HL-60 (cell line): ENCODE measurements at places on chromosomes 11 and 22.

DNA sequence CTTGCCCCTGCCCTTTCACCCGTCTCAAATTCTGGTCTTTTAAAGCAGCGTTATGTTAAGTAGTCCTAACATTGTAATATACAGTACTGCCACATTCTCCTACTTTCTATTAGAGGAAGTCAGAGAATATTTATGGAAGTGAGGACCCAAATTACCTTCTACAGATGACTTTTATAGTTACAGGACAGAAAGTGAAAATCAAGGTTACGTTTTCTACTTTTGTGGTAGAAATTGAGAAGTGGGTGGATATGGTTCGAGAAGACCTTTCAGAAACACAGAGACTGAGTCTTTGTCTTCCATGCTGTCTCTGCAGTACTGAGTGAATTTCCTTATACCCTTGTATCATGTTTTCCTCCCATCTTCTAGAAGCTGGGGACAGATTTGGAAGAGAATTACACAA, 17.1 kb downstream of the SC5D start:
- DNase-seq, result no peak

DNA sequence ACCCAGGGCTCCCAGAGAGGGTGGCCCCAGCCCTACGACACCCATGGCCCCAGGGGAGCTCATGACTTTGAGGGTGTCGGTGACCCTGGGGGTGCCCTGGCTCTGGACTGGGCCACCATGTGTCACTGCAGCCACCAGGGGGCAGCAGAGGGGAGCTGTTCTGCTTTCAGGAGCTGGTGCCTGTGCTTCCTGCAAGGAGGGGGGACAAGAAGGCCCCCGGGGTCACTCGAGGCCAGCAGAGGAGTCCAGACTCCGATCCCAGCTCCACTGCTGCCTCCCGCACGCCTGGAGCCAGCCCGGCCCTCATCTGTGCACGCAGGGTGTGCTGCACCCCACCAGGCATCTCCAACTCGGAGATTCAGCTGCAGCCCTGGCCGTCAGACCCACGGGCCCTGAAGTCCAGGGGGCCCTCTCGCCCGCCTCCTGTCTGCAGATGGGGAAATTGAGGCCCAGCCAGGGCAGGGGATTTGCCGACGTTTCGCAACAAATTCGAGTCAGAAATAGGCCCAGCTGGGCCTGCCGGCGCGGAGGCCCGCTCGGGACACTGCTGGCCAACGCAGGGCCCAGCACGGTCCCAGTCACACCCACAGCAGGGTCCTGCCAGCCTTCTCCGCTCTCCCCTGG, 29.5 kb upstream of the WNT7B start:
- DNase-seq, result peak; percentile 83

DNA sequence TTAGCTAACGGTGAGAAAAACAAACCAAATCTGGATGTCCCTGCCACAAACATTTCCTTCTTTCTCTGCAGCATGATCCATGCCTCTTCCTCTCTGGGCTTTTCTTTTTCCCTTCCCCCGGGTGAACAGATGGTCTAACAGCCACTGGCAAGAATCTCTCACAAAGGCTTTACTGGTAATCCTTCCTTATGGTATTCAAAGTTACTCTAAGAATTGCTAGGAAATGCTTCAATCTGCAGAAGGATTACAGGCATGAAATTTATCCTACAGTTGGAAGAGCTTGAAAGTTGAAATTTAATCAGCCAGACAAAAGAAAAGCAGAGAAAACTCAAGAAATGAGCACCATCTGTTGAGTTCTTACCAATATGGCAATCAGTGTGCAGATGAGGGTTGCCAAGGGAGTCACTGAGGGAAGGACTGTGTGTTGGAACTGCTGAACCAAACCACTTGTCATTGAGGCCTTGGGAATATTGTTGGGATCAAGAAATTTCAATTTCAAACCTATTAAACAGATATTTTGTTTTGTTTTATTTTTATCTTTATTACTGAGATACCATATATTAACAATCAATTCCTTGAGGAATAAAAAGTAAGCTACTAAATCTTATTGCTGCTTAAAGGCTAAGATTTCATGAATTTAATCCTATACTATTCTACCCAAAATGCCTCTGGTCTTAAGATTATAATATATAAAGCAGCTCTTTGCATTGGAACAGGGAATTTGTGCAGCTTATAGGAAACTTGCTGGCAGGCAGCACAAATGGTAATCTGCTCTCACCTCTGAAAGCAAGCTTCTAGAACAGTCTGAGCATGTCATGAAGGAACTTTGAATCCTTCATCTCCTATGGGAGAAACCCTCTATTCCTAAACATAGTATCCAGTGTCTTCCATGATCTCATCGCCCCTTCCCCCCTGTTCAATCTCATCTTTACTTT, 29.7 kb upstream of the NDUFC2 start:
- DNase-seq, result no peak

GRCh38 chr11:46105134-46105628, 16.1 kb downstream of the PHF21A start:
- no peak for DNase-seq

GRCh38 chr11:108097179-108097578, 24.2 kb upstream of the ACAT1 start:
- no peak for DNase-seq

DNA sequence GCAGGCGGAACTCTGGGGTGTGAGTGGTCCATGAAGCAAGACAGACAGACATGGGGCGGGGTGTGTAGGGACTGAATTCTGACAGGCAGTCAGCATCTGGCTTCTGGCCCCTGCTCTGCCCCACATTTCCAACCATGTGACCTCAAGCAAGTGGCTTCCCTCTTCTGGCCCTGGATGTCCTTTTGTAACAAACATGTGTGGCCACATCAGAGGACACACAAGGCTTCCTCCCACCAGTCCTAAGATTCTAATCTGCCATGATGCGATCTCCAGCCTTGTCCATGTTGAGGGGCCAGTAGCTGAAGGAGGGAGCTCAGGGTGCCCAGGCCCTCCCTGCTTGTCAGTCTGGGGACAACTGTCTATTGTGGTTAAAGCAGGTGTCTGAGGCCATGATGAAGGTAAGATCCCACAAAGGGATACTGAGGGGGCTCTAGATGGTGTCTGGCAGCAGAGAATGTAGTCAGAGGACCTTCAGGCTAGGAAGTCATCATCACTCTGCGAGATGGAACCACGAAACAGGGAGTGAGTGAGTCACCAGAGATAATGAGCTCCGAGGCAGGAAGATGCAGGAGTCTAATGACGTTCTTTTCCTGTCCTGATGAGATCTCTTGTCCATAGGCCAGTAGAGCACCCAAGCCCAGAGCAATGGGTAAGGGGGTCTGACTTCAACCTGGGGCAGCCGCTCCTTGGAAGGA, 27.4 kb downstream of the DRD2 start:
- DNase-seq, result no peak

GRCh38 chr11:65479184-65480145, 19.4 kb upstream of the MALAT1 start:
- no peak for DNase-seq

DNA sequence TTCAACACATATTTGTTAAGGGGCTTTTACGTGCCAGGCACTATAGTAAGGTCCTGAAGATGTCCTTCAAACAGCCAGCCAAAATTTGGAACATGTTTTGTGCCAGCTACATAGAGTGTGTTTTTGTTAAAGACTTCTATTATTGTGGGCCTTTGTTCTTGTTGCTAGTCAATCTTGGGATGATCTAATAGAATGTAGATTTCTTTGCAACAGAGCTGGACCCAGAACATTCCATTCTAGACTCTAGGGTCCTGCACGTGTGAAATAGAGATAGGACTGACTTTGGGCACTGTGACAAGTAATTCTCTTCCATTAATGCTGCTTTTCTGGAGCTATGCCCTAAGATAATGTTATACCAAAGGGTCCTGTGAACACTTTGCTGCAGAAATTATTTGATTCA, 16.9 kb upstream of the IPO7 start:
- DNase-seq, result no peak

DNA sequence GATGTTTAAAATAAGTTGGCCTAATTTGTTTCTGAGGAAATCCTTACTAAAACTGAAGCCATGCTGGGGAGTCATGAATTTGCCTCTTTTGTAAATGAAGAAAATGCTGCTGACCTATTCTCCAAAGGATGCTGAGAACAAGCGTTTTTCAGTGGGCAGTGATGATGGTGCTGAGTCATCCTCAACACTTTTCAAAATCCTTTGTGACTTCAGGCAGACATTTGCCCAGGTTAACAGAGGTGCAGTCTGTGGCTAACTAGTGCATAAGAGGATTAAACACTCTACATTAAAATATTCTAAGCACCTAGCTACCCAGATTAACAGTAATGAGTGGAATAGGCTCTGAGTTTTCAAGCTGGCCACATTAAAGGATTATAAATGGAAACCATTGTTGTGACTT, 509.0 kb downstream of the DLG2 start:
- no peak for DNase-seq

DNA sequence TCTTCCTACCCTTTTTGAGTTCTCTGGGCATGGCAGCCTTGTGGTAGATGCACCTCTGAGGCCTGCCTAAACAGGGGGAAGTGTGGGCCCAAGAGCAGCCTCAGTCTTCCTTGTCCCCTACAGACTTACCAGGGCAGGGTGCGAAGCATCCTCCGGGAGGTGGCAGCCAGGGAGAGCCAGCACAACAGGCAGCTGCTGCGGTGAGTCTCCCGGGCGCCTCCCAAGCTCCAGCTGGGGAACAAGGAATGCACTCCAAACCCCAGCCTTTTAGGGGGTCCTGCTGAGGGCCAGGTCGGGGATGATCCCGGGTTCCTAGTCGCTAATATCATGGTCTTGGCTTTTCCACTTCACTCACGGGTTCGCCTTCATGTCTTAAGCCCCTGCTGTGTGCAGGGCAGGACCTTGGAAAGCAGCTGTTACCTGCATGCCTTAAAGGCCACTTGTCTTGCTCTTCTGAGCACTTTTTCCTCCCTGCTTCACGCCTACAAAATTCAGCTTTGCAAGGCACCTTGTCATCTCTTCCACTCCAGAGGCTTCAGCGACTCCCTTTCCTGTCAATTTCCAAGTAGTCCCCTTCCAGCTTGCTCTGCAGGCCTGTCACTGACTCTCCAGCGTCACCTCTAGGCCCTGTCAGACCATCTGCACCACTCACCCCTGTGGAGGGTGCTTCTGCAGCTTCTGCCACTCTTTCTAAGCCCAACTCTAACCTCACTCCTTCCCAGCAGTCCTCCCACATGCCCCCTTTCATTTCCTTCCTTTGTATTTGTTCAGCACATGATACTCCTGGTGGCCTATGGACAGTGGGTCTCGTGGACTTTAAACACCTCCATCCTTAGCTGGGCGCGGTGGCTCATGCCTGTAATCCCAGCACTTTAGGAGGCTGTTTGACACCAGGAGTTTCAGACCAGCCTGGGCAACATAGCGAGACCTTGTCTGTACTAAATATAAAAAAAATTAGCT, 57.0 kb downstream of the PISD start:
- DNase-seq, result no peak

- no peak for DNase-seq
Measured at GRCh38 chr11:88307749-88308425, 29.6 kb downstream of the CTSC start.

DNA sequence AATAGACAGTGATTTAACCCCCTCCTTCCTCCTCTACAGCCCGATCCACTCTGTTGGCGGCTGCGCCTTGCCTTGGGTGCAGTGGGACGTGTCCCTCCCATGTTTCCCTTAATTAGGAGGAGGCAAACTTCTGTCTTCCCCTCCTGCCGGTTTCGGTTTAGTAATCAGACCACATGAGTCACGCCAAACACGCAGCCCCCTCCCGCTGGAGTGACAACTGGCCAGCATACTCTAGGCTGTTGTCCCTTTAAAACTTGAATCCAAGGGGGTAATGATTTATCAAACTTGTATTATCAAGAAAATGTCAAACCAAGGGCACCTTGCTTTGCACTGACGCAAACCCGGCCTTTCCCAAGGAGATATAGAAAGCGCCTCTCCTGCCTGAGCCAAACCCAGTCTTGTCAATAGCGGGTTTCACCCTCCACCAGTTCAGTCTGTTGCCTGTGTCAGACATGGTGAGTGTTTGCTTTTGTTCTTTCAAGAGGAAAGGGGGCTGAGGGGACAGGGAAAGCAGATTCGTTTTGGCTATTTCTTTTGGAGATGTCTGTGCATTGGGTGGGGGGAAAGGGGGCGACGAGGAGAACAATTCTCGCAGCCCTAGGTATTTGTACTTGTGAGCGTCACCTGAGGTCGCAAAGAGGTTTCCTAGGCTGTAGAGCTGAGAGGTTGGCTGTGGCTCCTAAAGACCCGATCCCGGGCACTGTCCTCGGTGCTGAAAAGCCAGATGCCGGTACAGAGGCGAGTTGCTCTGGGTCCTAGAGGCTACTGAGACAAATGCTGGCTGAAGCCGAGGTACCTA, at the start of gene SLC6A5:
SLC6A5 (plus strand) TSS at position 388 of the 799 bp plus-strand sequence; CDS start at position 453, 65 bp downstream.
- peak; percentile 10 for DNase-seq

GRCh38 chr11:69560141-69560790, 78.8 kb downstream of the LINC01488 start:
- DNase-seq, result no peak

DNA sequence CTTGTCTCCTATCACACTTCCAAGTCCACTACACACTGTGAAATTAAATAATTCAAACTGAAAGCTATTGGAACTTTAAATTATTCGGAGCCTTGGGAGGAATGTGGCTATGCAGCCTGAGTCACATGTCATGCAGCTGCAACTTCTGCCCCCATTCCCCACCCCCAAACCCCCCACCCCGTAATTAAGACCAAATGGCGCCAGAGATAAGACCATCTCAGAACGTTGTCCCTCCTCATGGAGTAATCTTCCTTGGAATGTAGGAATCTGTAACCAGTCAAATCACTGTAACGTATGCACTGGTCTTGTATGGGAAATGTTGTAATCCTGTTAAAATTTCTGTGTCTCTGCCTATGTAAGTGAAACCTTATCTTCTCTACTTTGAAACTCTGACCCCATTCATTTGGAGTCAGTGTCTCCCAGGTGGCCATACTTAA, 37.0 kb downstream of the GAB2 start:
- DNase-seq, result no peak

DNA sequence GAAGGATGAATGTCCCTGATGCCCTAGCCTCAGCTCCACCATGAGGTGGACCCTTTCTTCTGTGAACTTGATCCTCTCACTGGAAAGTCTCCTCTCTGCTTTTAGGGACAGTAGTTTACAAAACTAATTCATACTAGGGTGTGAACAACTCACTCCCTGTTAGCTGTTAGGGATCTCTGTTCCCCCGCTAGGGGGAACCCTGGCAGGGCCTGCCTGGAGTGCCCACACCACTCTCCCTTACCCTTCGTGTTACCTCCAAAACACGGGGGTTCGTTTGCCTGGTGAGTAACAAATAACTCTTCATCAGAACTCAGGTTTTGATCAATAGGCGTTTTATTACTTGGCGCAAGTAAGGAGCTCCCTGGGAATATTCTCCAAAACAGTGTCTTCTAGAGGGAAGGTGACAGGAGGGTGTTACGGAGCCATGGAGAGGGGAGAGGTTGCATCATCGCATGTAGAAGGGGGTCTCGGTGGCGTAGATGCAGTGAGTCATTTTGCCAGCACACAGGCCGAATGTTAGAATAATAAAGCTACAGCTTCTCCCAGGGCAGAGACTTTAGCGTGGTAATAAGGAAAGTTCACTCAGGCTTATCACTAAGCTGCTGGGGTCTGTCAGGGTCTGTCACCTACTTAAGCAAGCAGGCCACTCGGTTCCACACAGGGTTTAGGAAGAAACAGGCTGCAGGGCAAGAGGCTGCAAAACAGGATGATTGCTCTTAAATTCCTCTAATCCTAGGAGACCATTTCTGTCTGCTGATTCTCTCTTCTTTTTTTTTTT, 45.8 kb downstream of the C11orf96 start:
- no peak for DNase-seq
